ENCODE measurements at places on chromosomes 7 and 10.

GRCh38 chr7:89994483-89994882, 159.8 kb upstream of the STEAP1 start:
- no peak for DNase-seq

DNA sequence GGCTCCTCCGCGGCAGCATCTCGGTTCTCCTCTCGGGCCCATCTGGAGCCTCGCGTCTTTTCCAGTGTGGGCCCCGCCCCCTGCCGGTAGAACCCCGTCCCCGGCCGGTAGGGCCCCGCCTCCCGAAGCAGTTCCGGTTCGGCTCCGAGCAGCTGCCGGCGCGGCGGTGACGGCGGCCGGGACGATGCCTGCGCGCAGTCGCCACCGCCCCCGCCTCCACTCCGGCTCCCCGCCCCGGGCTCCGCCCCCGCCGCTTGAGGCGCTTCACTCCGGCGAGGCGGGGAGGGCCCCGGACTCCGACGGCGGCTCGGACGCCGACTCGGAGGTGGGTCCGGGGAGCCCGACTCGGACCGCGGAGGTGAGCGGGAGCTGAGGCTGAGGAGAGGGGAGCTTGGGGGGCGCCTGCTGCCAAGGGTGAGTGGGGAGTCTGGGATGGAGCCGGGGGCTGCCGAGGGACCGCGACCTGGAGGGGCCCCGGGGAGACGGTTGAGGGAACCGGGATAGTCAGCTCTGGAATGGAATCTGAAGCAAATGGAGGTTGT, at the start of gene SAMD8:
TSS of gene SAMD8 (plus strand) at position 292 of the 542 bp plus-strand sequence. CDS start 38,873 bp downstream, outside the sequence.
- DNase-seq = peak; percentile 98

DNA sequence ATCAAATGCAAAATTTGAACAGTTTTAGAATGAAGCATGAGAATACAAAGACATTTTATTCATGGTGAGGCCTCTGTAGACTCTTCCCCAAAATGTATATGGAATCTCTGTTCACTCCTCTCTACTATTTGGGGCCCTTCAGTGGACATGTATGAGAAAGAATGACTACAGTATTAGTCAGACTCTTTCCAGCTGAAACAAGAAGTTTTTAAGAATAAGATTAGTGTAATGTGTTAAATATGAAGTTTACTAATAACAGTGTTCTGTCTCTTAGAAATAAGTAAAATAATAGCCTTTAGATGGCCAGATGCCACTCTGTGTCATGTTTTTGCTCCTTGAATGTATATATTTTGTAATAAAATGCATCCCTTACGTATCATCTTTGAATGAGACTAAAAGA, 585.6 kb downstream of the SUGCT start:
- no peak for DNase-seq

GRCh38 chr10:43647576-43647975, 1.1 kb downstream of the ZNF32 start:
- no peak for DNase-seq

GRCh38 chr7:28364082-28364481, 48.2 kb upstream of the CREB5 start:
- DNase-seq = no peak

DNA sequence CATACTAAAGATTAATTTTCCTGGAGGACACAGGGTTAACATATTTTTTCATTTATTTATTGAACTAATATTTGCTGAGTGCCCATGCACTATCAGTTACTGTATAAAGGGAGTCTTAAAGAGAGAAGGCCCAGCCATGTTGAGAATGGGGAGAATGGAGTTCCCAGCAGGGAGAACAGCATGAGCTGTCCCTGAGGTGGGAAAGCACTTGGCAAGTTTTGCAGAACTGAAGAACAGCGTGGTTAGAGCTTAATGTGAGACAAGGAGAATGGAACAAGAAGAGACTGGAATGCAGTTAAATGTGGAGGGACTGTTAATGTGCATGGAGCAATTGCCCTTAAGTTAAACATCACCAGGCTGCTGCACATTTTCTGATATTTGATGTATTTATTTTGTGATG, 435.4 kb downstream of the SUGCT start:
- no peak for DNase-seq

- no peak for DNase-seq
Observed at GRCh38 chr7:29538389-29538788, 25.2 kb upstream of the PRR15 start.

DNA sequence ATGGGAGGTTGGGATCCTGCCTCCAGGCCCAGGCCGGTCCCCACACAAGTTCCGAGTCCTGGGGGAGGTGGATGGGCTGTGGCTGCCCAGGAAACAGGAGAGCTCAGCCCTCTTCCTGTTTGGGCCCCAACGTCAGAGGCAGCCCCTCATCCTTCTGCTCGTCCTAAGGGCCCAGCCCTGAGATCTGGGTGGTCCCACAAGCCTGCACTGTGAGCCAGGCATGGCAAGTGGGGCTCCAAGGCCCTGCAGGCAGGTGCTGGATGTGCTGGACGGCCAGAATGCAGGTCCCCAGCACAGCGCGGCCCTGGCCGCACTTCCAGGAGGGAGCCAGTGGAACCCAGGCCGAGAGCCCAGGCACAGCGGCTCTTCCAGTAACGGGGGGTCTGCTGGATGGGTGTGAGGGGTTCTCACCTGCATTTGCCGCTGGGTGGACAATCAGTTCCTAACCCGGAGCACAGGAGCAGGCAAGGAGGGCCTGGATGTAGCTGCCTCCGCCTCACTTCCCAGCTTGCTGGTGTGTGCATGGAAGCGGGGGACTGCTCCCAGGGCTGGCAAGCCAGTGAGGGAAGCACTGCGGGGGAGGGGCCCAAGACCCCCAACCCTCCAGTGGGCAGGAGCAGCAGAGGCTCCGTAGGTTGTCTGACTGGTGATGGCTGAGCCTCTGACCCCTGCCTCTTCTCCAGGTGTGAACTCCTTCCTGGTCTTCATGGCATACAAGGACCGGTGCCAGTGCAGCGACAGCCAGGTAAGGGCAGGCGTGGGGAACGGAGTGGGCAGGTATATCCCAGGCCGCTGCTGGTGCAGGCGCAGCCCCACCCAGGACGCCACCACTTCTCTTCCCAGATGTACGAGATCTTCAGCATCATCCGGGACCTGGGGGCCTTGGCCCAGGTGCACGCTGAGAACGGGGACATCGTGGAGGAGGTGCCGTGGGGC, 9.7 kb downstream of the DPYSL4 start:
- no peak for DNase-seq

Data from activated CD8-positive, alpha-beta memory T cell treated with anti-CD3 and anti-CD28 coated beads for 24 hours (primary cell).